ENCODE measurements at places on chromosomes 3 and 15.

- DNase-seq, result no peak
Measured at GRCh38 chr15:86384186-86384585, 304.5 kb downstream of the AGBL1 start.

DNA sequence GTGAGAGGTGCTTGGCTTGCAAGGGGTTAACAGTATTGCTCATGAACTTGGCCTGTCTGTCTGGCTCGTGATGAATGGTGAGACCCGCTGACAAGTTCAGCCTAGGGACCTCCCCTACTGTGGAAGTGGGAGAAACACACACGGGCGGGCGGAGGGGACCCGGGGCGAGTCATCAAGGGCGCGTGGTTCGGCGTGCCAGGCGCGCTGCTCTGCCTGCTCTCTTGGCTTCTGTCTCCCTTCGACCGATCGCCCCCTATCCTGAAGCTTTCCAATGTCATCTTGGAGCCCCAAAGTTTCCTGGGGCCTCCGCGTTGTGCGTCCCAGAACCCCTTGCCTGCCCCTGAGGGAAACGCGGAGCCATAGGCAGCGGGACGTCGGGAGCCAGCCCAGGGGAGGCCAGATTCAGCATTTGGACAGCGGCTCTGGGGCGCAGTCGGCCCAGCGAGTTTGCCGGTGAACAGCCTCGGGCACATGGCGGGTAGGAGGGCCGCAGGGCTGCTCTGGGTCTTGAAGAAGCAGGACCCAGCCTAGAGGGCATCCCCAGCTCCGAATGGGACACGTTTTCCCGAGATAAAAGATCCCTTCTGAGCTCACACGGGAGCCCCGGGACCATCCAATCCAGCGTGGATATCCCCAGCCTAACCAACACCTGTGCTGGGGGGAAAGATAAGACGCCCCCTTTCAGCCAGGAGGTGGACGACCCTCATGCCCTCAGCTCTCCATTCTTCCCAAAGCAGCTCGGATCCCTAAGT, 27.0 kb upstream of the POLG start:
- DNase-seq, result peak; percentile 46

DNA sequence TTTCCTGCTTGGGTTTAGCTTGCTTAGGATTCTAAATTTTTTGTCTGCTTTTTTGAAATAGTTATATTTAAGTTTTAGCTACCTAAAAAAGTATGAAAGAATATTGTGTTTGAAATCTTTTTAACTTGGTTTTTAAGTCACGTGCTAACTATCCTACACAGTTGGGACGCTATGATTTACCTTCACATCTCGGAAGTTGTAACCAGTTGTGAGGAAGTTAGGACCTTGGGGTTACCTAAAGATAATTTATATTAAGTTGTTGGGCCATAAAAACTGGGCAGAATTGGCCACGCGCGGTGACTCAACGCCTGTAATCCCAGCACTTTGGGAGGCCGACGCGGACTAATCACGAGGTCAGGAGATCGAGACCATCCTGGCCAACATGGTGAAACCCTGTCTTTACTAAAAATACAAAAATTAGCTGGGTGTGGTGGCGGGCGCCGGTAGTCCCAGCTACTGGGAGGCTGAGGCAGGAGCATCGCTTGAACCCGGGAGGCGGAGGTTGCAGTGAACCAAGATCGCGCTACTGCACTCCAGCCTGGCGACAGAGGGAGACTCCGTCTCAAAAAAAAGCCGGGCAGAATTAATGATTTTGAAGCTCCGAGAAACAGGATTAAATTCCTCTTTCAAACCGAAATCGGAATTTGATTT, 1.0 kb downstream of the ZFAND6 start:
- DNase-seq, result no peak

DNA sequence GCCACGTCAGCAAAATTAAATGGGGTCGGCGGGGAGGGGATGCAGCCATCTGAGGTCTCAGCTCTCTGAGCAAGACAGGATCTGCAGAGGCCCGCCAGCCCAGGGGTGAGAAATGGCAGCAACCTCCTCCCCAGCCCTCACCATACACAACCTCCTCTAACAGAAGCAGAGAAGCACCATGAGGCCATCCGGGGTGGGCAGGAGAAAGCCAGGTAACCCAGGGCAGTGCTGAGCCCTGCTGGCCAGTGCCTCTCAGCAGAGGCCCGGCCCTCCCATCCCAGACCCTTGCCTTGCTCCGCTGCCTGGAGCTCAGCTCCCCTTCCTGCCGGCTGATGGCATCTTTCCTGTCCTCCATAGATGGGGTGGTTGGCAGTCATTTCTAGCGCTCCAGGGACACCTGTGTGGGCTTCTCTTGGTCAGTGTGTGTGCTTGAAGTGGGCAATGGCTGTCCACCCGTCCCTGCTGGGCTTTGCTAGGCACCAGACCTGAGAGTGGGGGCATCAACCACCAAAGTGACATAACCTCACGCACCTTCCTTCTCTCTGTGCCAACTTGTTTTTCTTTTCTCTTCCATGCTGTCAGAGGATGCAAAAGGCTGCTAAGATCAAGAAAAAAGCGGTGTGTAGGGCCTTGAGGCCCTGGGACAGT, 175.8 kb downstream of the NSMCE3 start:
- no peak for DNase-seq

DNA sequence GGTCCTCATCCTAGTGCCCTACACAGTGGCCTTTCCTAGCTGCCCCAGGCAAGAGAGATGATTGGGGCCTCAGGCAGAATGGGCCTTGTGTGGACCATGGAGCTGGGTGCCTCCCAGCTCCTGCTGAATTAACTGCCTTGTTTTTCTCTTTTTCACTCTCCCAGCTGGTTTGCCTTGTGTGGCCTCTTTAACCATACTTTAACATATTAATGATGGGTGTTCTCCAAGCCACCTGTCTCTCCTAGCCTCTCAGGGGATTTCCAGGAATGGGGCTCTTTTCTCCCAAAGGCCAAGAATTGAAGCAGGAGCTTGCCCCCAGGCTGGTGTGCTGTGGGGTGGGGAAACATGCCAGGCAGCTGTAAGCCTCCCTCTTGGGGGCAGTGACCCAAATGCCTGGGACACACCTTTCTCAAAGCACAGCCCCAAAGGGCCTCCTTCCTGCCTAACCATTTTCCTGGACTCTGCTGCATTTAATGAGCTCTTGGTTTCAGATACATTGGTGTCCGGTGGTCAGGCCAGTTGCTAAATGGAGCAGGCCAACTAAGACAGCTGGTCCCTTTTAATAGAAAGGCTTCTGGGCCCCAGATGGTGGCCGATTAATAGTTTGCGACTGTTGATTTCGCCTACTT, 5.6 kb downstream of the ALPK3 start:
- no peak for DNase-seq

DNA sequence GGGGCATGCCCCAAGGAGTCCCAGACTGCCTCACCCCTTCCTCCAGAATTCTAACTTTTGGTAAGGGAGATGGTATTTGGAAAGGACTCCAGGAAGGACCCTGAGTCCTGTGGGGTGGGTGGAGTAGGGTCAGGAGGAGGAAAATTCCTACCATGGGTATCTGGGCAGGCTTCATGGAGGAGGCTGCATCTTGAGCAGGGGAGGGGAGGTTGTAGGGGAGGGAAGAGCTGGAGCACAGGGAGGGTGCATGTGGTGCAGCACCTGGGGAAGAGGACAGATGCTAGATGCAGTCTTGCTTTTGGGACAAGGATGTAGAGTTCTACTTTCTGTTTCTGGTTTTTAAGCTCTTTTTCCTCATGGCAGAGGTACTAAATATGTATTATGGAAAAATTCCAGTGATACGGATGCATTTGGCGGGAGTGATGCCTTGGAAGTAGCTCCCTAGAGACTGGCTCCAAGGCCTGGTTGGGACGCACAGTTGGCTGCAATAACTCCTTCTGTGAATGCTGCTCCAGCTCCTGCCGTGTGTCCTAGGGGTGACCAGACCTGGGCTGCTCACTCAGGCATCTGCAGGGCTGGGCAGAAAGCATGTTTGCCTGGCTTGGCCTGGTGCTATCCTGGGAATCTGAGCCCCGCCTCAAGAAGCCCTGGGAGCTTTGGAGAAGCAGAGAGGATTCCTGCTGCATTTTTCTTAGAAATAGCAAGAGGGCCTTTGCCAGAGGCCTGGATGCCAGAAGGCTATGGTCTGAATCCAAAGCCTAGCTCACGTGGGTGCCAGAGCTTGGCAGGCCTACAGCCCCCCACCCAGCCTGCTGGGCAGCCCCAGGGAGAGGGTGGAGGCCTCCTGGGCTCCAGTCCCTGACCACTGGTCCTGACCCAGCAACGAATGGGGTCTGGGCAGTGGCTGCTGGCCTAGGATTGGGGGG, 10.1 kb downstream of the SEMA3F start:
- DNase-seq, result no peak

DNA sequence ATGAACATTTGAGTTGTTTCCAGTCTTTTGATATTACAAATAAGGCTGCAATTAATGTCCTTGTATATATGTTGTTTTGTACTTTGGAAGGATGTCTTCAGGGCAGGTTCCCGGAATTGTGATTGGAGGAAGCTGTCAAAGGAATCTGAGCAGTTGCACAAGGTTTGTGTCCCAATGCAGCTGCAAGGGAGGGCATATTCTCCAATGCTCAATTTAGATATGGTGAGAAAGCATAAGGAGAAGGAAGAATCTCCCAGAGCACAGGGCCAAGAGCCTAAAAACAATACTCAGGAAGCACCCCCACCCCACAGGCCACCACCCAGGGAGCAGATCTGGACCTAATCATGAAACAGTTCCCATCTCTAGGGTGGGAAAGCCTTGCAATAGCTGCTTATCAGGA, 228.0 kb upstream of the LRRFIP2 start:
- no peak for DNase-seq

DNA sequence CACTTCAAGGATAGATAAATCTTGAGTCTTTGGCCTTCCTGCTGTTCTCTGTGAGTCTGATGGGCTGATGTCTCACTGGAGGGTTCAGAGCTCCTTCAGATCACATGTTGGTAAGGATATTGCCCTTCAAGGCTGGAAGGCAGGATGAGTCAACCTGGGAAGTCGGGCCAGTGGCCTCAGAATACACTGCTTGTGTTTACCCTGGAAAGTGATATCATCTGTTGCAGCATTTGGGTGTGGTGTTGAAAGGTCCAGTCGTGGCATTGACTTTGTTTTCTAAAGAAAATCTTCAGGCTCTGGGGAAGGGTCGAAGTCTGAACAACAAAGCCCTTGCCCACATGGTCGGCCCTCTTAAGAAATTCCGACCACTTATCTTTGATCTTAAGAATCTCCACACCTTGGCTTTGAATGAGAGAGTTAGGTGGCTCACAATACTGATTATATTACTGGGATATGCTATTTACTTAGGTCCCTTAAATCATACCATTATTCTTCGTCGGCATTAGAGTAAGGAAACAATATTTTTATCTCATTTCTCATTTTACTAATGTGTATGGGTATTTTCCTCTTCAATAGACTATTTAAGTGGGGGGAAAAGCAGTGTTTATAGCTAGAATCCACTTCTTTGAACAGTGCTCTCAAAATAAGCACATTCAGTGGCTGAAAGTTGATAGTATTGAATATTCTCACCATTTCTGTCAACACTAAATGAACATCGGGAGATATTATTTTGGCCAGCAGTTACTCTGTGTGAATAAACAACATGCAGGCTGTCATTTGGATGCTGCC, 303.9 kb upstream of the RASGRP1 start:
- DNase-seq, result no peak

- no peak for DNase-seq
Measured at GRCh38 chr15:75090388-75090734, 67.0 kb downstream of the PPCDC start.

DNA sequence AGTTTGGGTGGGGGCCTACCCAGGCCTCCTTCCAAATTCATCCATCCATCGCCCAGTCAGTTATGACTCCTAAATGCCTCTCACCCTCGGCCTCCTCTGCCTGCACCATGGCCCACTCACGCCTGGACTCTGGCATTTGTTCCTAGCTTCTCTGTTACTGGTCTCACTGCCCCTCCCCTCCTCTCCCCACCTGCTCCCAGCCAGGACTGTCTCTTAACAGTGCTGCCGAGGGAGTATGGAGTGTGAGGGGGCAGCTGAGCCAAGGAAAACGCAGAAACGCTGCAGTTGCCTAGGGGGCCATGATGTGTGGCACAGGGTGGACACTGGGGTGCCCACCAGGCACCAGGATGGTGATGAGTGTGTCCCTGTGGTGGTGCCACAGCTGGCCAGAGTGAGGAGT, 3.1 kb downstream of the RCCD1 start:
- DNase-seq, result no peak

DNA sequence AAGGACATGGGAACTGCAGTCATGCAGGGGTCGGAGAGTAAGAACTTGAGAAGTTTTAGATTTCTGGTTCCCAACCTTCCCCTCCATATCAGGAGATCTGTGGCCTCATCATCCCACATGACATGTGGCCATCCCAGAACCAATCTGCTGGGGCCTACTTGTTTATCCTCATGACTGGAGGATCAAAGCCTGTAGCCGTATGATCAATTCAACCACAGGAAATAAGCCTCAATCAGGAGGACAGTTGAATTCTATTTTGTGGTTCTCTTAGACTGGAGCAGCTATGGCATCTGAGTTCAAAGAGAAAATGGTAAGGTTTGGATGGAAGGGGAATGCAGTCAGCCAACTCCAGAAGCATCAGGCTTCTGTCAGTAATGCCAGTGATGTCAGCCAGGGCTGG, 57.2 kb downstream of the IL16 start:
- DNase-seq, result no peak

GRCh38 chr3:141151439-141151838, 80.2 kb upstream of the PXYLP1 start:
- no peak for DNase-seq

DNA sequence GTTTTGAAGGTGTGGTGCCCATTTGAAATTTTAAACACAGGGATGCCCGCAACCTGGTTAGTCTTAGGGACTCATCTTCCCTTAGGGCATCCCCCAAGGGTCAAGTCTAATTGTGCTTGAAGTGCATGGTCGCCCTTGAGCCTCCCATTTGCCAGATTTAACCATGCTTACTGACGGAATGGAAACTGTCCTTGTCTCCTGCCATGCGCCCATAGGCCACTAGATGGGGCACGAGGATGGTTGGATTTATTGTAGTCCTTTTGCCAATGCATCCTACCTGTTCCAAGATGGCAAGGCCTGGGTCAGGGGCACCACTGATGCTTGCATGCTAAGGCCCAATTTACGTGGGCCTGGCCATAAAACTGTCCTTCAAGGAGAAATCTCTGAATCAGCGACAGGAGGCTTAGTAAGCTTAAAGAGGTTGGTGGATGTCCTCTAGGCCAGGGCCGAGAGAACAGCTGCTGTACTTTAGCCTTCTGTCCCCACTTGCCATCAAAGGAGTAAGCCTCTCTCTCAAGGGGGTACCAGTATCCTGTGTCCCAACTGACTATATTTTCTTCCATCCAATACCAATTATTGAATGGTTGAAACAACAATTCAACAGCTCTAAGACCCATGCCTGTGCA, 355.4 kb downstream of the OTOL1 start:
- no peak for DNase-seq

DNA sequence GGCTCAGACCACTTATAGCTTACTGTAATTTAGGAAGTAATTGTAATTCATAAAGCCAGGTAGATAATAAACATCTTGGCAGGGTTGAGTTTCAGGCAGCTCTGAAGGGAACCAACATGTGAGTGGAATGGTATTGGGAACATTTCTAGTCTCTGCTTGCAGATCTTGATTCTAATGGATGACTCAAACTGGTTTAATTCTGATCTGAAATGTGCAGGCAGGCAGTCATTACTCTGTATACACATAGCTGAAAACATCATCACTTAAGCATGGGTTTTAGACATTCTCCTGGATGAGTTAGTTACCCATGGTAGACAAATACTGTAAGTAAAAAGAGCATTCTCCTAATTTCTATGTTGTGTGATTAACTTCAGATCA, 317.0 kb upstream of the TPRG1 start:
- DNase-seq, result no peak

GRCh38 chr3:61803983-61804382, 242.6 kb downstream of the PTPRG start:
- DNase-seq, result no peak

GRCh38 chr3:5190147-5190791, 2.8 kb downstream of the EDEM1 start:
- DNase-seq, result no peak

GRCh38 chr3:124358156-124358555, 366.2 kb upstream of the ROPN1 start:
- DNase-seq, result no peak
